ENCODE measurements at places on chromosomes 5 and 9.

DNA sequence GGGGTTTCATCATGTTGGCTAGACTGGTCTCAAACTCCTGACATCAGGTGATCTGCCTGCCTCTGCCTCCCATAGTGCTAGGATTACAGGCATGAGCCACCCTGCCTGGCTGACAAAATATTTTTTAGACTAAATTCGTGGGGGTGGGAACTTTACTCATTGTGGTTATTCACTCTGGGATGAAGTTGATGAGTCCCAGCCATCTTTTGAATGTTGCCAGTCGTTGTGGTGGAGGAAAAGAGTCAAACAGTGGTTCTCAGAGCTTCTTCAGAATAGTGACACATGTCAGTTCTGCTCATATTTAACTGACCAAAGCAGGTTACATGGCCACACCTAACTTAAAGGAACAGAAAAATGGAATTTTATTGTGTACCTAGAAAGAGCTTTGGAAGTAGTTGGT lies 6.9 kb downstream of the SREK1 start:
- peak; percentile 19 for DNase-seq

DNA sequence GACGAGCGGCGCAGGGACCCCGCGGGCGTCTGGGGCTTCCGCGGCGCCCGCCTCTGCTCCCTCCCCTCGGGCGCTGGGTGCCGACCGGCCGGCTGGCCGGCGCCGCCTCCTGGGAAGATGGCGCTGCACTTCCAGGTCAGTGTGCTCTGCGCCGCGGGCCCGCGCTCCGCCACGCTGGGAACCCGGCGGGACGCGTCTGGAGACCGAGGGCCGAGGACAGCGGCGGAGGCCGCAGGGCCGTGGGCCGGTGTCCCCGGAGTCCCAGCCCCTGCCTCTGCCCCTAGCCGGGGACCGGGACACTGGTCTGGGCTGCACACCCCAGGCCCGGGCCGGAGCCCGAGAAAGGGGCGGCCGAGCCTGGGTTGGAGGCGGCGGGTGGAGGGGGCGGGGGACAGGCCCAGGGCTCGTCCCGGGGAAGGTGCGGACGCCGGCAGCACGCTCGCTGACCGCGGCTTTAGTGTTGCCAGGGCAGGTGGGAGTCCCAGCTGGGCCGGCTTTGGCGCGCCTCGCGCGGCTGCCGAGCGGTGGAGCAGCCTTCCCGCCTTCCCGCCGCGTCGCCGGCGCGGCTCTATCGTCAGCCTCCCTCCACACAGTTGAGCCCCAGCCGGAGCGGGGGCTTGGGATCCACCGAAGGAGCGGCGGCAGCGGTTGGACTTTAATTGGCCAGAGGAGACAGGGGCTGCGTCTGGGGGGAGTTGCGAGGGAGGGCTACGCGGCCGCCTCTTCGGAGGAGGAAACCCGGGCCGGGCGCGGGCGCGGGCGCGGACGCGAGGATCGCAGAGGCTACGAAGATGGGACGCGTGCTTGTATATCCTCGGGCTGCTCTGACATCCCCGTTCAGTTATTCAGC lies at the start of gene RANBP17:
TSS of gene RANBP17 (plus strand) at position 102 of the 850 bp plus-strand sequence.
- no peak for DNase-seq

DNA sequence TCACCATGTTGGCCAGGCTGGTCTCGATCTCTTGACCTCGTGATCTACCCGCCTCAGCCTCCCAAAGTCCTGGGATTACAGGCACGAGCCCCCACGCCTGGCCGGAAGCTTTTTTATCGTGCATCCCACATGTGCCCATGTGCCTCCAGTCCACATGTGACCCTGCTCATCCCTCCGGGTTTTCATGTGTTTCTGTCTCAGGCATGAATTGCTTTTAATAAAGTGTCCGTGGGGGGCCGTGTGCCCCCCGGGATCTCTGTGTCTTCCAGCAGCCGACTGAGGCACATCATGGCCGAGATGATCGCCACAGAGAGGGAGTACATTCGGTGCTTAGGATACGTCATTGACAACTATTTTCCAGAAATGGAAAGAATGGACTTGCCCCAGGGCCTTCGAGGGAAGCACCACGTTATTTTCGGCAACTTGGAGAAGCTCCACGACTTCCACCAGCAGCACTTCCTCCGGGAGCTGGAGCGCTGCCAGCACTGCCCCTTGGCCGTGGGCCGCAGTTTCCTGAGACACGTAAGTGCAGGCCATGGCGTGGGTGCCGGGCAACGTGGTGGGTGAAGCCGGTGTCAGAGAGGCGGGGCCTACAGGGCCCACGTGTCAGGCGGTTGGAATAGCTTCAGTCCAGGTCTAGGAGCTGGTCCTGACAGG lies 22.1 kb upstream of the LRRC14B start:
- DNase-seq = no peak

GRCh38 chr9:35748858-35749514 lies at the start of the genes GBA2 and RGP1:
TSS of gene GBA2 (minus strand) at chr9:35749228. CDS start at chr9:35748704, 524 bp downstream.
TSS of gene RGP1 (plus strand) at chr9:35749287. CDS start at chr9:35749756, 469 bp downstream.
- peak; percentile 51 for DNase-seq

- DNase-seq = no peak
These were observed 87.4 kb downstream of the PAX5 start for GRCh38 chr9:36946653-36947052.

DNA sequence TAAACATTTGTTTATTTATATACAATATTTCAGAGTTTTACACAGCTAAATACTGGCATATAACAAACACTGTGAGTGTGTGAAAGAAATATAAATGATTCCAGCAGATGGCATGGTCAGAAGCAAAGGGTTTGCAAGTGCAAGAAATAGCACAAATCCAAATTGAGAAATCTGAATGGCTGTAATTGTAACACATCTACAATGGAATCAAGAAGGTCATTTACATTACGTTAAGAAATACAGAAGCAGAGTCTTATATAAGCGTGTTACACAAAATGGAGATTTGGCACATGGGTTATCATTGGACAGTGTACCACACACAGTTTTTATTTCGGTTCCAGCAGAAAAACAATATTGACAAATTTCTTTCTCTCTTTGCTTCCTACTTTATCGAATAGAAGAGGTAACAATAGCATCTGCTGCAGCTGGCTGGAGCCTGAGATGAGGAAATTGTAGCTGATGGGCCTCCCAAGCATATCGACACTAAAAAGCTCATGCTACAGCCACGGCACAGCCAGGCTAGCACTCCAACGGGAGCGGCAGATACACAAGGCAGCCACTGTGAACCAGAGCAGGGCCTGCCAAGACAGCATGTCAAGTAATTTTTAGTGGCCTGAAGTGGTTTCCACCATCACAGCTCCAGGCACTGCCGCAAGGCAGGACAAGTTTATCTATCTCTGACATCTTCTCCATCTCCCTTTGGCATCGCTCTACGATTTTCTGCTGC lies 564.6 kb upstream of the DMAC1 start:
- no peak for DNase-seq
